Lung microvascular endothelial cell (primary cell): ENCODE measurements at places on chromosomes 4 and X.

DNA sequence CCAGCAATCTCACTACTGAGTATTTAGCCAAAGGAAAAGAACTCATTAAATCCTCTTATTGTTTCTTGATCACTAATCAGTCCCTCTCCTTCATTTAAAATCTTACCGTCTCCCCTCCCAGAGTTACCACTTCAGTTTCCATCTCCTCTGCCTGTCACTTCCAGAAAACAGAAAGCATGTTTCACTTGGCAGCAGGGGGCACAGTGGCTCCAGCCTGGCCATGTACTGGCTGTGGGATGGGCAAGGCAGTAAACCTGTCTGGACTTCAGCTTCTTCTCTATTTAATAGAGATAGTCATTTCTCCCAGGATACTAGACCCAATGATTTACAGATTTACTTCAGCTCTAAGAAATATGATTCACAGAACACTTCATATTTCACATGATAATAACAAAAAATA lies 63.2 kb downstream of the CD40LG start:
- DNase-seq: peak; percentile 62

GRCh38 chr4:184453365-184454160 lies 20.8 kb downstream of the IRF2 start:
- DNase-seq: no peak

DNA sequence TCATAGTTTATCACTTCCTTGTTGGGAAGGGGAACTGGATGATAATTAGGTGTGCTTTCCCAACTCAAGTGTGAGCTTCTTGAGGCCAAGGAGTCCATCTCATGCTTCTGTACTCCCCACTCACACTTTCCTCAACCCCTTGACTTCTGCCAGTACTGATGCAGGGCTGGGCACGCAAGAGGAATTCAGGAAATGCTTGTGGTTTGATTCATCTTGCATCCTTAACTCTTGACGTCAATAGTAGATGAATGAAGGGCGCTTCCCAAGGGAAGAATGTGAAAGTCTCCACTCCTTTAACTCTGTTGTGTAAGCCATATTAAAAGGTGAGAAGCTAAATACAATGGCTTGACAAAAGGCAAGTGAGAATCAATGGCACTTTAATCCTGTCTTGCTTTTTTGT lies 101.8 kb downstream of the AGTR2 start:
- DNase-seq: peak; percentile 63

GRCh38 chr4:3335385-3335784 lies 42.6 kb downstream of the RGS12 start:
- DNase-seq: no peak

DNA sequence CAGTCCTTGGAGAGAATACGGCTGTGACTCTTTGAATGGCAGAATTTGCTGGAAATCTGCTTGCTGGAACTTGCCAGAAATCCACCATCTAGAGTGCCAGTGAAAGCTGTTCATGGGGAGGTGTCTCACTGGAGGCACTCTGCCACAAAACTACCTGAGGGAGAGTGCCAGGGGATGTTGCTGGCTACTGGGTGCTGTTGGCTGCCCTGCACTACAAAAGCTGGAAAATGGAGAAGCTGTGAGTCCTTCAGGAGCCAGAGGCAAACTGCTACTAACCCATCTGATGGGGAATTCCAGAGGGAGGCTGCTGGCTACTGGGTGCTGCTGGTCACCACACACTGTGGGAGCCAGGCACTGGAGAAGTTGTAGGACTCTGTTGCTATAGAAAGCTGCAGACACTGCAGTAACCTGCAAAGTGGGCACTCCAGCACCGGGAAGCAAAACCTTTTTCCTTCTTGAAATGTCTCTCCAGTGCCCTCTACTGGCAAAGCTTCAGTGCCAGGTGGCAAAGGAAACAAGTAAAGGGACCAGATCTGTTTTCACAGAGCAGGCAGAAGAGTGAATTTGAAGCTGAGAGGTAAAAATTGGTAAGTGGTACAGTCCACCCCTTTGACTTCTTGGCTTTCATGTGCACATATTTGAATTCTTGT lies 47.8 kb upstream of the HSD17B10 start:
- DNase-seq: peak; percentile 61
